CD4-positive, alpha-beta T cell treated with Interleukin-17A for 1 hour (primary cell): ENCODE measurements at places on chromosomes 13 and 19.
A peak's percentile ranks its signal among the peaks of the same experiment; 100 is the strongest.

- DNase-seq = no peak
These were observed 14.8 kb downstream of the EPSTI1 start for GRCh38 chr13:42977219-42977659.

DNA sequence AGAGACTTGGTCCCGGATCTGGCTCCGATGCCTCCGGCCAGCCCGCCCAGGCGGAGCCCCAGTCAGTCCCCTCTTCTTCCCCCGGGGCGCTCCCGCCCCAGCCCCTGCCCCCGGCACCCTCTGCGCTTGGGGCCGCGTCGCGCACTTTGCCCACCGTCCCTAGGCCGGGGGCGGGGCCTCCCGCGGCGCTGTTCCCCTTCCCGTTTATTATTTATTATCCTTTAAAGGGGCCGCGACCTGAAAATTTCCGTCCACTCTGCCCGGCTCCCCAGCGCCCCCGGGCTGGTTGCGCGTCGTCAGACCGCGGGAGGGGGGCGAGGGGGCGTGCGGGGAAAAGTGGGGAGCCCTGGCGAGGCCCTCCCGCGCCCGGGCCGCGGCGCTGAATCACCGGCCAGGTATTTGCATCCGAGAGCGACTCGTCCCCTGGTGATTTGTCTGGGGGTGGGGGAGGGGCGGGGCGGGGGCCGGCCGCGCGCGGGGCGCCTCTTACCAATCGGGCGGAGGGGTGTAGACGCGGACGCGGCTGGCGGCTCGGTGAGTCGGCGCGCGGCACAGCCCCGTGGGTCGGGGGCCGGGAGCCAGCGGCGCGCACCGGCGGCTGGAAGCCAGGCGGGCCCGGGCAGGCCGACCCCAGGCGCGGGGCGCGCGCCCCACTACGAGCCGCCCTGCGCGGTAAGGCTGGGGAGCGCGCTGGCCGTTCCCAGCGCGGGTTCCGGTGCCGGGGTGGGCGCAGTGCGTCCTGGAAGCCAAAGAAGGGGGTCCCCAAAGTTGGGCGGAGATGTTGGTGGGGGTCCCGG, at the start of gene ARID3A:
ARID3A (plus strand) TSS at position 510 of the 797 bp plus-strand sequence. CDS start 3,494 bp downstream, outside the sequence.
- DNase-seq = peak; percentile 82

GRCh38 chr13:71722206-71722605, 144.8 kb downstream of the DACH1 start:
- DNase-seq = no peak

GRCh38 chr13:45331123-45331619, 9.8 kb downstream of the TPT1 start:
- no peak for DNase-seq

DNA sequence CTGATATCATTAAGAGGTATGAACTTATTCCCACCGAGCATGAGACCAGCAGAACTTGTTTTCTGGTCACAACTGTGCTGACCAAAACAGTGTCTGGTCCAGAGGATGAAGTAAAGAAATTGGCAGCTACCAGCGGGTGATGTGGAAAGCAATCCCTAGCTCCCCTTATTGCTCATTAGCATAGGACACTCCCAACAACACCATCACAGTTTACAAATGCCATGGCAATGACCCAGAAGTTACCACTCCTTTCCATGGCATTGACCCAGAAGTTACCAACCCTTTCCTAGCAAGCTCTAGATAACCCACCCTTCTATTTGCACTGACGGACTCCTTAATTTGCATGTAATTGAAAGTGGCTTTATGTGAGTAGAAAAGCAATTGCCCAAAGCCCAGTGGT, 1856.1 kb downstream of the OLFM4 start:
- DNase-seq = no peak

DNA sequence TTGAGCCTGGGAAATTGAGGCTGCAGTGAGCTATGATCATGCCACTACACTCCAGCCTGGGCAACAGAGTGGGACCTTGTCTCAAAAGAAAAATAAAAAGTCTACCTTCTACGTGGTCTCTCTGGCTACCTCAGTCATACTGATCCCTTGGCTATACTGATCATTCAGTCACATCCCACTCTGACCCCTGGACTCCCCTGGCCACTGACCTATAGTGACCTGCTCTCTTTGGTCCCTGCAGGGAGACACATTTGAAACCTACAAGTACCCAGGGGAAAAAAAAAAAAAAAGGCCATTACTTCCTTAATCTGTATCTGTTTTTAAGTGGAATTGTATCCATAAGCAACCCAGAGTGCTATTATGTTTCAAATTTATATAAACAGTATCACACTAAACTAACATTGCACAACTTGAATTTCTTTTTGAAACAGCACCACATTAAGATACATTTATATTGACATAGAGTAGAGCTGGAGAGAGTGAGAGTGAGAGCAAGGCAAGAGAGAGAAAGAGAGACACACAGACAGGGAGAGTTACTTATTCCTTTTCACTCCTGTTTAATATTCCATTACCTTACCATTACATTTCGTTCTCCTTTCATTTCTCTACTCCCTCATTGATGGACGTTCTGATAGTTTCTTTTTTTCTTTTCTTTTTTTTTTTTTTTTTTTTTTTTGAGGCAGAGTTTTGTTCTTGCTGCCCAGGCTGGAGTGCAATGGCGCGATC, 23.7 kb upstream of the CERS4 start:
- no peak for DNase-seq

DNA sequence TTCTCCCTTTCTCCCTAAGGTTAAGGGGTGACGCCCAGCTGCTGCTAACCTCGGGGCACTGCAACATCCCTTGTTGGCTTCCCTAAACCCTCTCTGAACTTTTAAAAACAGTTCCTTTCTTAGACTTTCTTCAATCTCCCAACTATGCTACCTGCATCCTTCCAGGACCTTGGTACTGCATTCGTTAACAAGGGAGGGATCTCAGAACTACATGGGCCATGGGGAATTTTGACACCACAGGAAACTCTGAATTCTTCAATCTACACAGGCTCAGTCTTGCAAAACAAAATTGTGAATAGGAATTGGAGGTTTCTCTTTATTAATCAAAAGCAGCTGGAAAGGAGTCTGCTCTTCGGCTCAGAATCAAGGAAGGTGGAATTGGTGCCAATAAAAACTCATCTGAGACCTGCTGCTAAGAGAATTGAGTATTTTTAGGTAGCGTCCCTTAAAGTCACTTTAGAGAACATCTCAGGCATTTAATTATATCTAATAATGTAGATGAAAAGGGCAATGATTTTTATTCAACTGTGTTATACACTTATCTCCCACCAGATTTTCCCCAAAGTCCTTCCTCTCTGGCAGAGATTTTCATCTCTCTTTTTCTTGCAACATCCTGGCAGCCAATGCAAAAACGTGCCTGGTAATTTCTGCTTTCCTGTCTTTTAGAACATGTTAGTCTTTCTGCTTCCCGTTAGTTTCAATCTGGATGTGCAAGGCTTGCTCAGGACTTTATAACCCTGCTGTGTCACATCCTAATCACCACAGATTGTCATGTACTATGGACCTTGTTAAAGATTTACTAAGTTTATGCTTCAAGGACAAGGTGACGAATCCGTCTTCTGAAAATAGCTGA, 69.1 kb upstream of the SLC15A1 start:
- DNase-seq = no peak
